ELF-1 (cell line): ENCODE measurements at places on chromosomes 2 and 18.
A peak's percentile ranks its signal among the peaks of the same experiment; 100 is the strongest.

DNA sequence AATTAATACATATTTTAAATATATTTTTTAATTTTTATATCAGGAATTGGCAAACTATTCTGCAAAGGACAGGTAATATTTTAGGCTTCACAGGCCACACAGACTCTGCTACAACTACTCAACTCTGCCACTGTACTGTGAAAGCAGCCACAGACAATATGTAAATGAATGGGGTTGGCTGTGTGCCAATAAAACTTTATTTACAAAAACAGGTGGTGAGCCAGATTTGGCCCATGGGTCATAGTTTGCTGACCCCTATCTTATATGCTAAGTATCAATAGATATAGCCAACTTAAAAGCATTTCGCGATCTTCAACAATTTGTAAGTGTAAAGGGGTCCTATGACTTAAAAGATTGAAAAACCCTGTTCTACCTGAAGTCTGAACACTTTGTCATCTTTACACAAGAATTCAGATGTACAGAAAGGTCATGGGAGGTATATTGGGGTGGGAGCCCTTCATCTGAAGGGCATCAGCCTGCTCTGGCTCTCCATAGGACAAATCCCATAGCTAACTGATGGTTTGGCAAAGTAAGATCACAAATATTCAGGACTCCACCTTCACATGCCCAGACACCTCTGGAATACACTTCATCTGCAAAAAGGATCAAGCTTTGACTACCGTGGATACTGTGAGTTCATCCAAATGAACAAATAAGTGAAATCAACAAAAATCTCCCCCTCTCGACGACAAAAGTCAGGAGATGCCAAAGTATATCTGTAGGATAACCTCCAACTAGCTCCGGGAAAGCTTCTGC, 65.9 kb downstream of the C1D start:
- no peak for DNase-seq

- peak; percentile 64 for DNase-seq
Measured at GRCh38 chr2:138087751-138088593, 123.7 kb downstream of the HNMT start.

DNA sequence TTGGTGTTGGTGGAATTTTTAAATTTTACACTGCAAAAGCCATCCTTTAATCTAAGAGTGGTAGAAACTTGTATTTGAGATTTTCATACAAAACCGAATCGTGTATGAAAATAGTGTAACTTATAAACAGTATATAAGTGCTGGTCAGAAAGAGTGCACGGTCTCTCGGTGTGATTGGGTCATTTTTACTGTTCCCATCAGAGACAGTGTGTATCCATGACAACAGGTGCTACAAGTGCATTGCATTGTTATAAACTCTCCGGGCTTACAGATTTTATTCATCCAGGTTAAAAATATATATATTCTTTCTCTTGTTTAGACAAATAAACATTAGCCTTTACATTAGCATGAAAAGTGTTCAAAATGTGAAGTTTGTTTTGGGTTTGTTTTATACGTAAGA, 721.9 kb downstream of the METTL4 start:
- DNase-seq = no peak

- no peak for DNase-seq
Measured at GRCh38 chr2:166117491-166117890, 10.3 kb downstream of the SCN1A start.

DNA sequence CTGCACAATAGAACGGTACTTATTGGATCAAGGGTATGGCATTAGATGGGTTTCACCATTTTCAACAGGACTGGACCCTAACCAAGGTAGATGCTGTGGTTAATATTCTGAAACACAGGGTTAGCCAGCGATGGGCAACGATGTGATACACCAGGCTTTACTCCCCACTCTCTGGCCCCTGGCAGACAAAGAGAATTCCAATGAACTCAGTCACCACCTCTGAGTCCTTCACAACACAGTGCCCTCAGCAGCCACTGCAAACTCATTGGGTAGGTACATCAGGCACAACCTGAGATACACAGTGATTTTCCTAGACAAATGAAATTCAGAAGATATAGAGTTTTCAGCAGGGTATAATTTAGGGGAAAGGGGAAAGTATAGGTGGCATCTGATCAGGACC, 634.5 kb downstream of the ZEB2 start:
- DNase-seq = no peak

- no peak for DNase-seq
Measured at GRCh38 chr2:173654161-173654895, 299.7 kb downstream of the CDCA7 start.

DNA sequence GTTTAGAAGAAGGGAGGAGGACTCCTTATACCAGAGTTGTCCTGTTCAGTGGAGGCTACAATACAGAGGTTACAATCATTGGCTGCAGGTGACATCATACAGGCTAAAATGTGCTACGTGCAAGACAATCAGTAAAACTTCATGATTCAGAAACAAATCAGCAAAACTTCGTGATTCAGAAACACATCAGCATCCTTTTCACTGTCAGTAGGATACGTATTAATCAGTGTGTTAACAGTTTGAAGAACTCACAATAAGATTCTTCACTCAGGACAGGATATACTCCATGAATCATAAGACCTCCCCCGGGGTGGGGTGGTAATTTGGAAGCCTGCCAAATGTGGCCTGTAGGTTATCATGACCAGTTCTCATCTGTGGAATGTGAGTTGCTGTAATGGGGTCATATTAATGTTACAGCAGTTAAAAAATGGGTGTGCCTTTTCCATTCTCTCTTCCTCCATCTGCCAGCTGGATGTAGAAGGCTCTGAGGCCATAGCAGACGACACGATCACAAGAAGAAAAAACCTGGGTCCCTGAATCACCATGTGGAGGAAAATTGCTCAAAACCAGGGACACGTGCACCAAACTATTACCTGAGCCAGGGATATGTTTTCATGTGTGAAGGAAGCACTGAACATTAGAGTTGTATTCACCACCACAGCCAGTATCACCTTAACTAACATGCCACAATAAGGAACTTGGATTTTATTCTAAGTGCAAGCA, 134.8 kb upstream of the CREB1 start:
- DNase-seq = no peak

DNA sequence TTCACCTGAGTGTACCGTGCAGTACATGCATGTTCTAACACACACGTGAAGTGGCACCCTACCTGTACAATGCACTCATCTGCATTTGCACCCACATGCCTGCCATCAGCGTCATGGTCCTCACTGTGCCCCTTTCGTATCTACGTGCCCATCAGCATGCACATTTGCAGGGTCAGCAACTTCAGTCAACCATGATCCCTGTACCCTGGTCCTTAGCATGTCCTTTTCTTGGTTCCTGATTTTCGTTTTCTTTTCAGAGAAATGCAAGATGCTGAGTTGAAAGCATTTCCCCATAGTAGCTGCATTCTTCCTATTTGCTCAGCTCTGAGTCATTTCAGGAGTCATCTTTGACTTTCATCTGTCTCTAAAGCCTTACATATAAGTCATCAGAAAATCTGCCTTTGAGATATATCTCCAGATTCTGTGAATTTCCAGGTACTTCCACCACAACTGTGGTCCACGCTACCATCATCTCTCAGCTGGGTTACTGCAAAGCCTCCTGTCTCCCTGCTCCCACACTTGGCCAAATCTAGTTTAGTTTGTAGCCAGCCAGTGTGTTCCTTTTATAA, 14.7 kb upstream of the PUM2 start:
- DNase-seq = no peak

DNA sequence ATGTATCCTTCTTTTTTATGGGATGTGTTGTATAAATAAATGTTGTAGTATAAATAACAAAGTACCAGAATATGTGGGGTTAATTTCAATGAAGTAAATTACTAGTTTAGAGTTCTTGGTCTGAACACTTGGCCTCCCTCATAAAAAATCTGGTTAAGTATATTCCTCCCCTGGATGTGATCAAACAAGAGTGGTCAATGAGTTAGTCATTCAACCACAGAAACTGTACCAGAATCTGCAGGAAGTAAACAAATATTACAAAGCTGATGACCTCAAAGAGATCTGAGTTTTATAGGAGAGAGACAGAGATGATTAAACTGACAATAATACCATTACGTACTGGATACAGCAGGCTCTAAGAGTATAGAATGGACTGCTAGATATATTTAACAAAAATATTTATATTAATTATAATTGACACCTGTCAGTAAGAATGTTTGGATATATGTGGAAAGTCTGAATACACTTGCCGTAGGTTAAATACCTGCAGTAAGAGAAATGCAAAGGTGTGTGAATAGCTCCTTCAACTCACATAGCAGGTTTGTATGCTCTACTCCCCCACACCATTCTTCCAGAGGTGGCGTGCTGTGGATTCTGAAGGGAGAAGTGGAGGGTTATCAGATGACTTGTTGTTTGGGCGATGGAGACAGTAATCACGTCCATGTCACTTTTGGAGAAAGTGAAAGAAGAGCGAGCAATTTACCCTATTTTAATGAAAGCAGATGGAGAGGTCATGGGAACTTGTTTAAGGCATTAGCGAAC, 108.3 kb upstream of the LRATD1 start:
- DNase-seq = no peak

DNA sequence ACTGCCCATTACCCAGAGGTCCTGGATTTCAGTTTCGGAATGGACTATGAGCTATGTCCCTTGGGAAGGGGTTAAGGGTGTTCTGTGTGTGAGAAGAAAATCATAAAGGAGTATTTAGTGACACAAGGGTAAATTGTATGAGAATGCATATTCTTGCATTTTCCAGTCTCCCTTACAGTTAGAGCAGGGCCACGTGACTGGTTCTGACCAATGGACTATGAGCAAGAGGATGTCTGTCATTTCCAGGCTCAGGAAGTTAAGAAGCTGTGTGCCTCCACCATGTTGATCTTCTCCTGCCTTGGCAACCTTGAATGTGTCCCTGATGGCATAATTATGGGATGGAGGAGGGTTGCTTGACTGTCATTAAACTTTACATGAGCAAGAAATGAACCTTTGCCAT, 94.9 kb downstream of the DHRS9 start:
- no peak for DNase-seq

- DNase-seq = no peak
Measured at GRCh38 chr2:69911985-69912563, 2.8 kb upstream of the MXD1 start.

- no peak for DNase-seq
Measured at GRCh38 chr2:144495227-144496091, 24.5 kb downstream of the ZEB2 start.

DNA sequence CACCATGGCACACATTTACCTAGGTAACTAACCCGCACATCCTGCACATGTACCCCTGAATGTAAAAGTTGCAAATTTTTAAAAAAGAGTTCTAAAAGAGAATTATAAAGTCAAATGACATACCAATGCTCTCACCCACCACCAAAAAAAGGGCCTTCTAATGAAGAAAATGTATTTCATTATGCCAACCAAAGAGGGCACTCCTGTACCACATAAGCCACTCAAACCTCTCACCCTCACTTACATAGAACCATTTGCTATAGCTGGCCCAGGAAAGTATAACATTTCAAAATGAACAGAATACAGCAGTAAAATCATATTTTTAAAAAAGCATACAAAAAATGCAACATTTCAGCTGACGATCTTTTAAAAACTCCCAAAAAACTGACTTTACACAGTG, 241.5 kb upstream of the PKDCC start:
- DNase-seq = no peak

- no peak for DNase-seq
Measured at GRCh38 chr2:124025891-124026434, 876 bp downstream of the CNTNAP5 start.

DNA sequence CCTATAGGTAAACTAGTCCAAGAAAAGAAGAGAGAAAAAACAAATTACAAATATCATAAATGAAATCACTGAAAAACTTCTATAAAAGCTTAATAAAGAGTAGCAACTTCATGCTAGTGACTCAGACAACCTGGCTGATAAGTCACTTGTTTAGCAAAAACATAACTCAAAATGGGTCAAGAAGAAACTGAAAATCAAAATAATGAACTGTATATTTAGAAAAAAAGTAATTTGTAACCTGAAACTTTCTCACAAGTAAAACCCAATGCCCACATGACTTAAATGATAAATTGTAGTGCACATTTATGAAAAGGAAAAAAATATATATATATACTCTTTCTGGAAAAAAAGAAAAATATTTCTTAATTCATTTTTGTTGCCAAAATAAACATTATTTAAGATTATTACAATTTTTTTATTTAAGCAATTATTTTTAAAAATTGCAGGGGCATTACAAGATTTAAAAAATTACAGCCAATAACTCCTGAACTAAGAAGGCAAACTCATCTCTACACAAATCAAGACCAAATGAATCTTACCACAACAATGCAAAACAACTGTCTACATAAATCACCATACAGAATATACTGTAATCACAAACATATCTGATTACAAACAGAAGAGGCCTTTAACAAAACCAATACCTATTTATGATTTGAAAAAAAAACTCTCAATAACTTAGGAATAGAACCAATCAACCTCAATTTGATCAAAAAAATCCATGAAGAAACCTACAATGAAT, 406.3 kb downstream of the CDH7 start:
- DNase-seq = no peak

DNA sequence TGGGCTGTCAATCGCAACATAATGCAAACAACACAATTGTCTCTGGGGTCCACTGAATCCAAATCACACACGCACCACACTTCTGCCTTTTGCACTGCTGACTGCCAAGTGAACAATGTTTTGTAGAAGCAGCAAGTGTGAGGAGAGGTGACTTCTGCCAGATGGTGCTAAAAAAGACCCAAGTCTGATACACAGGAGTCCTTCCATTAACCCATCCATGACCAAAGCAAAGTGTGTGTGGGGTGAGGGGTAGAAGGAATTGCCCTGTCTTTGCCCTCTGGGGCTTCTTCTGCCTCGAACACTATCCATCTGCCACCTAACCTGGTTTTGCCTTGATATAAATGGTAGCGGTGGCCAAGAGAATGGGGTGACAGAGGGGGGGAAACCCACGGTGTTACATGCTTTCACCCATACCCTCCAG, 50.0 kb downstream of the C2orf42 start:
- DNase-seq = no peak

DNA sequence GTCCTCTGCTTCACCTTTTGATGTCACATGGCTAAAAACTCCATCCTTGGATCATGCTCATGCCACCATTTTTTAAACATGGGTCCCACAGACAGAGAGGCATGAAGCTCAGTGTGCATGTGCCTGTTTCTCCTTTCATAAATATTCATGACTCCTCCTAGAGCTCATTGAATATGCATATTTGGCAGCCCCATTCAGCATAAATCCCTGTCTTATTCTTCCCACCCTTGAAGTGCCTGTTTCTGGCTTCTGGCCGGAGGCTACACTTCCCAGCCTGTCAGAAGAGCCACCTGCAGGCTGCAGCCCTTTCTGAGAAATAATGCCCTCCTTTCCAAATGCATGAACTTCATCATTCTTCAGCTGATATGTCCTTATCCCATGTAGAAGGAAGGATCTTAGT, 109.7 kb downstream of the LDLRAD4 start:
- no peak for DNase-seq

- no peak for DNase-seq
Measured at GRCh38 chr2:236943068-236943467, 142.6 kb upstream of the COPS8 start.

DNA sequence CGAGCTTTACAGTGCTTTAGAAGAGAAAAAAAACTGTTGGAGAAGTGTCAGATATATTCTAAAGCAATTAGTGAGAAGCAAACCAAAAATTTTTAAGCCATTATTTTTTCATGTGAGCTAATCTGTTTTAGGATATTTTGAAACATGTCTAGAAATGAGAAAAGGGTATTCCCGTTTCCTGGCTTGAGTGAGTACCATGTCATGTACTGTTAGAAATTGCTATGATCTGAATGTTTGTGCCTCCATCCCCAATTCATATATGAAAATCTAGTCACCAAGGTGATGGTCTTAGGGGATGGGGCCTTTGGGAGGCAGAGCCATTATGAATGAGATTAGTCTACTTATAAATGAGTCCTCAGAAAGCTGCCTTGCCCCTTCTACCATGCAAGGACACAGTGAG, 493.3 kb upstream of the GCFC2 start:
- DNase-seq = no peak
